ENCODE measurements at places on chromosomes 5 and 9.

DNA sequence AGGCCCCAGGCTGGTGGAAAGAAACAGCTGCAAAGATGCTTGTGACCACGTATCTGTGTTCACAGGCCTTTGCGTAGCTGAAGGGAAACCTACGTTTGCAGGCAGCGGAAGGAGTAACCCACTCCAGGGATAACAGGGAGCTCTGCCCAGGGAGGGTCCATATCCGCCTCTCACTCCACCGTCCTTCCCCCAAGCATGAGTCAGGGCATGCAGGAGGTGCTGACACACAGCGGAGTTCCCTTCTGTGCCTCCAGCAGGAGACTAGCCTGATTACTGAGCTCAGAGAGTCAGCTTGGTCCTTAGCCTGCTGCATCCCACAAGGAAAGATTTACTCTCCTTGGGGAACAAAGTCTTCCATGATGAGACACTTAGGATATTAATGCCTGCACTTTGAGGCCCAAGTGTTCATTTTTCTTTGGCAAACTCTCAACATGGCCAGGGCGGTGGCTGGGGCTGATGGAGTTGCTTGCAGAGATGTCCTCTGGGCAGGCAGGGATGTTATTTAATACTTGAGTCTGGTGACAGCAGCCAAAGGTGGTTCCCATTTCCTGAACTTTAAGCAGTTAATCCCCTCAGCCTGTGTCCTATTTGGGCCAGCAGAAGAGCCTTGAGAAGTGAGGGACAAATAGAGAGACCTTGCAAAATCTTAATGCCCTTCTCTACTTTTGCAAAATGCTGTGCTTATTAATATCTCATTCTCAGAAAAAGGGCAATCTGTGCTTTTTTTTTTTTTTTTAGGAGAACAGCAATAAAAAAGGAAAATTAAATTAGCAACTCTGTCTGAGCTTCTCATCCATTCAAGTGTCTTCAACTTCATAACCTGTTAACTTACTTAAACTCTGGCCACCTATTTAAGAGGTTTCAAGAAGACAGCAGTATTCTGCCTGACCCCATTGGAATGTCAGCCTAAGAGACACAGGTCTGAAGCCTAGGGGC lies 222.1 kb downstream of the HSPA4 start:
- peak; percentile 65 for DNase-seq

- DNase-seq: no peak
Observed at GRCh38 chr5:143243103-143243502, 160.4 kb downstream of the NR3C1 start.

GRCh38 chr5:119300311-119300670 lies 55.5 kb upstream of the TNFAIP8 start:
- no peak for DNase-seq

GRCh38 chr5:177189965-177190364 lies 56.4 kb downstream of the NSD1 start:
- DNase-seq: no peak

GRCh38 chr5:172852490-172853354 lies 18.7 kb downstream of the ERGIC1 start:
- peak; percentile 39 for DNase-seq

DNA sequence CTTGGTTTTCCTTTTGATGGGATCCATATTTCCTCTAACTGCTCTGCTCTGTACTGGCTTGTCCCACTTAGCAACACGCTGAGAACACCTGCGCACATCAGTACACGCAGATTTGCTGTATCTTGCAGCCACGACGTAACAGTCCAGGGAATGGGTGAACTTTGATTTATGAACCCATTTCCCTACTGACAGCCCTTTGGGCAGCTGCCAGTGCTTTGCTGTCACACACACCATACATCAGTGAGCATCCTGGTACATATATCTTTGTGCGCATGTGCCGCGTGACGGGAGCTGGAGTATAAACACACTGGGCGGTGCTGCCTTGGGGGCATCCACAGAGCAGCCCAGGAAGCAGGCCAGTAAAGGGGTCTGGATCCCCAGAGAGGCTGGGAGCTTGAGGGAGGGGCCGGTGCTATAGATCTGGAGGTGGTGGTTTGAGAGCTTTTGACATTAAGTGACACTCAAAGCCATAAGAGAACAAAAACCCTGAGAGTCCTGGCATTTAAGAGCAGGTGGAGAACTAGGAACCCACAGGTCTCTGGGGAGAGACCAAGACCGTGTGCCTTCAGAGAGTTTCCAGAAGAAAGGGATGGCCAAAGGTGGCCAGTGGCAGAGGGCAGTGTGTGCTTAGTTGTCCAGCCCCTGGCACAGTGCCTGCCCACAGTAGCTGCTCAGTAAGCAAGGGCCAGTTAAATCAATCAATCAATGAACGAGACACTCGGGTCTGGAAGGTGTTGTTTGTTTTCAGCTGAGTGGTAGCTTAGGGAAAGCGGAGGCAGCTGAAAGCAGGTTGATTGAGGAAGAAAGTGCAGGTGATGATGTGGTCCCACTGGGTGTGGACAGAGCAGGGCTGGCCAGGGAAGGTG lies 53.7 kb downstream of the LMX1B start:
- DNase-seq: no peak

DNA sequence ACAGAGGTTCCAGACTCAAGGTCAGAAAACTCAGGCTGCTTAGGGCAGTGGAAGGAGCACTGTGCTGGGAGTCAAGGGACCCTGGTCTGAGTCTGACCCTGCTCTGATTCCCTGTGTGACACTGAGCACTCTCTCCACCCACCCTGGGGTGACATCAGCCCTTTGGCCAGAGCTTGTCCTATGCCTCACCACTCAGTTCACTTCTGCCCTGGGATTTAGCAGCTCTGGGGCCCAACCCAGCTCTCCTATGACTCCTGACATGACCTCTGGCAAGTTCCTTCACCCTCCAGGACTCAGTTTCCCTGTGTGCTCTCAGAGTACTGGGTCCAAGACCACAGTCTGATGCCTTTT lies 63.9 kb downstream of the FAM114A2 start:
- no peak for DNase-seq

DNA sequence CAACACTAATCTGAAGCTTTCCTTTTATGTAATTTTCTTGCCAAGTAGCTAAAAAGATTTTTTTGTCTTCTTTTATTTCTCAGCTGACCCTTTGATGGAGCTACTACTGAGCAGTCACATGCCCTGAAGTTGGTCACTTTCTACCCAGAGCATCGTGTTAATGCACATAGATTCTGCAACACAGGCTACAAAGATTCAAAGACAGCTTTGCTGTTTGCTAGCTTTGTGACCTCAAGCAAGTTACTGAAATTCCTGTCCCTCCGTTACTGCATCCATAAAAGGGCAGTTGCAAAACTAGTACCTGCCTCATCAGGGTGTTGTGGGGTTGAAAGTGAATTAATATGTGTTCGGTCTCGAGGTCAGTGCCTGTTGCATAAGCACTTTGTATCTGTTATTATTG lies 179.9 kb downstream of the GAS1 start:
- no peak for DNase-seq

GRCh38 chr9:91555132-91555531 lies 131.5 kb upstream of the NFIL3 start:
- DNase-seq: no peak

DNA sequence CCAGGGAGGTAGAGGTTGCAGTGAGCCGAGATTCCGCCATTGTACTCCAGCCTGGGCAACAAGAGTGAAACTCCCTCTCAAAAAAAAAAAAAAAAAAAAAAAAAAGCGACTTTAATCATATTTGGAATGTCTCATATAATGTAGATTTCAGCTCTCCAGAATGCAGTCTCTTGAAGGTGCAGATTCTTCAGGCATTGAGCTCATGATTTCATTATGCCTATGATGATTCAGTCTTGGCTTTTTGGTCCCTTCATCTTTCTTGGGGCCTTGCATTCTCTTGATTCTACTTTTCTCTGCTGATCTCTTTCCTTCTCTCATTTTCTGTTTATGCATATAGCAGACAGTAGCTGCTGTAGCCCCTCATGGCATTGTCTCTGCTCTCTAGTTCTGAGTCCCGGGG lies 22.9 kb downstream of the KDM4C start:
- DNase-seq: peak; percentile 28

GRCh38 chr9:69594180-69594579 lies 78.0 kb downstream of the APBA1 start:
- DNase-seq: no peak

GRCh38 chr5:9358961-9359685 lies 186.8 kb downstream of the SEMA5A start:
- DNase-seq: peak; percentile 92

- DNase-seq: peak; percentile 99
Observed at GRCh38 chr9:81787747-81788632, 98.6 kb upstream of the TLE1 start.

DNA sequence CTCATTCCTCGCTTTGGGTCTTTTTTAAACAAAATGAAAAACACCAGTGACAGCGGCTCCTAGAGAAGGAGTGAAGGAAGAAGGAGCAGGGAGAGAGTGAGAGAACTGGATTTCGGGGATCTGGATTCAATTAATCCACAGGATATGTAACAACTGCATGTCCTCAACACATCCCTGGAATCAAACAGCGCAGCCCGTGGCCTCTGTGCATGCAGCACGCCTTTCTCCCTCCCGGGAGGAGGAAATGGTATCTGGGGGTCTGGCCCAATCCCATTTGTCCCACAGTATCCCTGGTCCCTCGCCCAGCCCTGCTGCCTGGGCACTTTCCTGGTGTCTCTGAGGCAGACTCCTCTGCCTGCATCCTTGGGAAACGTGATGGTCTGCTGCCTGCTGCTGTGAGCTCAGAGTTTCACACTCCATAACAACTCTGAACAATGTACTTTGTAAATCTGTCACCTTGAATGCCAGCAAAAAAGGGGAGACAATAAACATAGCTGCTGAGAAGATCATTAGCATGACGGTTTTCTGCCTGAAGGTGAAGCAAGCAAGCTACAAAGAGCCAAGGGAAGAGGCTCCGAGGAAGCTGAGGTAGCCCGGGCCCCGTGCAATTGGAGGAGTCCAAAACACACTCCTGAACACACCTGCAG lies 56.1 kb downstream of the PTCH1 start:
- peak; percentile 51 for DNase-seq

DNA sequence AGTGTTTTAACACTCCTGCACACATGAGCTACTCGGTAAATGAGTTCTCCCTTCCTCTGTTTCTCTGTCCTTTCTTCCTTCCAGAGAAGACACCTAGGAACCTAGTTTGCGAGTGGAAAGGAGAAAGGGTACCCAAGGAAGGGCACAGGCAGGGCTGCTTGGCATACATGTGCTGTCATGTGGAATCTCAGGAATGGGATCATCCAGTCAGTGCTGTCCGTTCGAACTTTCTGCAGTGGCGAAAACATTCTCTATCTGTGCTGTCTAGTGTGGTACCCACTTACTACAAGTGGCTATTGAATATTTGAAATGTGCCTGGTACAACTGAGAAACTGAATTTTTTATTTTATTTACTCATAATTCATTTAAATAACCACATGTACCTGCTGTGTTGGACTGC lies 28.0 kb downstream of the NLN start:
- no peak for DNase-seq

GRCh38 chr5:169942181-169942580 lies 38.1 kb downstream of the INSYN2B start:
- peak; percentile 54 for DNase-seq

DNA sequence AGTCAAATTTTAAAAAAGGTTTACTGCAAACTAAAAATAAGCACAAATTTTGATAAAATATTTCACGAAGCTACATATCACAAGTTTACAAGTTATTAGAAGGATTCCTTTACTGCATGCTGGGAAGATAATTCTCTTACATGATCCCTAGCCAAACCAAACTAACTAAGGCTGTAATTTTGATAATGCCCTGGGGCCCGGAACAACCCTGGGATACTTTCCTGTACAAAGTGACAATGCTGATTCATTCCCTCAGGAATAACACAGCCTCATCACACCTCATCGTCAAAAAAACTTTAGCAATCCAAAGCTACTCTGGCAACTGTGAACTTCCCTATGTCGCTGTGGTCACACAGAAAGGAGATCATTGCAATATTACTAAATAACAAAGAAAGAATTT lies 402.9 kb downstream of the RAB3C start:
- no peak for DNase-seq

DNA sequence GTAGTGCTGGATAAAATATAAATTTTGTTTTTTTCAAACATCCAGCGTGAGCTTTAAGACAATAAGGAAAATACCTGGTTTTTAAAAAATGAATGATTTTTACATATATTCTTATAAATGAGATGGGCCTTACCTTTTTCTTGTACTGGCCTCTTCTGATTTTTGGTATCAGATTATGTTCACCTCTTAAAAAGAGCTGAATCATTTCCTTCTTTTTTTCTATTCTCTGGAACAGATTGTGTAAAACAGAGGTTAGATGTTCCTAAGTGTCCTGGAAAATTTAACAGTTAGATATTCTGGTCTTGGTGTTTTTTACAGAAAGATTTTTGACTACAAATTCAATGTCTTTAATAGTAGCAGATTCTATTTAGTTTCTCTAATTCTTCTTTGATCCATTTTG lies 74.6 kb downstream of the NDUFAF2 start:
- no peak for DNase-seq

- DNase-seq: no peak
Observed at GRCh38 chr5:14267166-14267838, 124.2 kb downstream of the TRIO start.
